Cortex of kidney (tissue), 1 donor: ENCODE measurements at places on chromosomes 5 and 9.

DNA sequence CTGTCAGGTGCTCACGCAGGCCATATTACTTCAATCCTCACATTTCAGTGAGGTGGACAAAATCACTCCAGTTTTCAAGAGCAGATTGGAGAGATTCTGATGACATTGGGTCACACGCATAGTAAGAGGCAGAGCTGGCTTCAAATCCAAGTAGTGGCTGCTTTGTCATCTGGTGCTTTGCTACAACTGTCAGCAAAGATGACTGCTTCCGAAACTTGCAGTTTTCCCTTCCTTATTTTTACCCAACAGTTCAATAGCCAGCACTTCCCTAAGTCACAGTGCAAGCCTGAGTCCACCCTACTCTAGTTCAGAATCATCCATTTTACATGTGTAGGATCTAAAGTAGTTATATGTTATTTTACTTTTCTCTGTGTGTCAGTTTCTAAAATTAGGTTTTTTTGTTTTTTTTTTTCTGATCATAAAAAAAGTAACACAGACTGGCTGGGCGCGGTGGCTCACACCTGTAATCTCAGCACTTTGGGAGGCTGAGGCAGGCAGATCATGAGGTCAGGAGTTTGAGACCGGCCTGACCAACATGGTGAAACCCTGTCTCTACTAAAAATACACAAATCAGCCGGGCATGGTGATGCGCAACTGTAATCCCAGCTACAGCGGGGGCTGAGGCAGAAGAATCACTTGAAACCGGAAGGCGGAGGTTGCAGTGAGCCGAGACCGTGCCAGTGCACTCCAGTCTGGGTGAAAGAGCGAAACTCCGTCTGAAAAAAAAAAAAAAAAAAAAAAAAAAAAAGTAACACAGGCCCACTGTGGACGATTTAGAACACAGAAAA is 49.6 kb downstream of the ANKDD1B start:
- no peak for DNase-seq

DNA sequence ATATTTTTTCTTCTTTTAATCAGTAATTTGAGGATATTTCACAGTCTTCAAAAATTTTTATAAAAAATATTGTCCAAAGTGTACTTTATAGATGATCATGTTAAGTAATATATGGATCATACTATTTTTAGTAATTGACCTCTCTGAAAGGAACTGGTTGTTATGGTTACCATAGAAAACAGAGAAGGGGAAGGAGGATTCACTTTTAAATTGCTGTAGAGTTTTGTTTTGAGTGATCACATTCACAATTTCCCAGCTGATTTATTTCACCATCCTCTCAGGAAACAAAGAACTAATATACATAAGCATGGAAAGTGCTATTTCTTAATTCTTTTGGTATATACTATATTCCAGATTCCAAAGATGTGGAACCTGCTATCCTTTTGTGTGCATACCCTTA is 56.5 kb upstream of the NREP start:
- DNase-seq, result no peak

- no peak for DNase-seq
Measured at GRCh38 chr5:122602700-122603099, 172.2 kb upstream of the SNX2 start.

- DNase-seq, result no peak
Measured at GRCh38 chr5:132297211-132297940, 3.2 kb downstream of the SLC22A4 start.

- DNase-seq, result no peak
Measured at GRCh38 chr9:13665418-13666066, 386.1 kb upstream of the MPDZ start.

DNA sequence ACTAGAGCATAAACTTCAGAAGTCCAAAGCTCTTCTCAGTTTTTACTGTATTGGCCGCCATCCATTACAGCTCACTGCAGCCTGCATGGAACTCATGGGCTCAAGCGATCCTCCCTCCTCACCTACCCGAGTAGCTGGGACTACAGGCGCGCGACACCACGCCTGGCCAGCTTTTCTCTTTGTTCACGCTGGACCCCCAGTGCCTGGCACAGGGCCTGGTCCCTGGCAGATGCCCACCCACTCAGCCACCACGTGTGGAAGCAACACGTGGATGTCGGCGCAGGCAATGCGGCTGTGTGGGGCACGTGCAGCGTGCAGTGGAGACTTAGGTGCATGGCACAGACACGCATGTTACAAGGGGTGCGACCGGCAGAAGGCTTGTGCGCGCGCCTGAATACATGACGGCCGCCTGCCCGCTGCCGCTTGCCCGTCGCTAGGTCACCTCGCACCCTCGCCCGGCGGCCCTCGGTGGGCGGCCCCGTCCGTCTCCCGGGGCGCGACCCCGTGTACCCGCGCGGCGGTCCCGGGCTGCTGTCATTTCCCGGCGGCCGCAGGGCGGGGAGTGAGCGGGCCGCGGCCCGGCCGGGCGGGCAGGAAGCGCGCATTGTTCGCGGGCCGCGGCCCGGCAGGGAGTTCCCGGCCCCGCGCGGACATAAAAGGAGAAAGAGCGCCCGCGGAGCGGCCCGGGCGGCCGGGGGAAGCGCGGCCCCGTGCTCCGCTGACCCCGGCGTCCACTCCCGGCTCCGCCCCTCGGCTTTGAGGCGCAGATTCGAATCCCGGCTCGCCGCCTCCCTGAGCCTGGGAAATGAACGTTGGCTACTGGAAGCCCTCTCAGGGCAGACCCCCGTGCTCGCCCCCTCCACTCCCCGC is 24.1 kb upstream of the PTGS1 start:
- DNase-seq, result no peak

DNA sequence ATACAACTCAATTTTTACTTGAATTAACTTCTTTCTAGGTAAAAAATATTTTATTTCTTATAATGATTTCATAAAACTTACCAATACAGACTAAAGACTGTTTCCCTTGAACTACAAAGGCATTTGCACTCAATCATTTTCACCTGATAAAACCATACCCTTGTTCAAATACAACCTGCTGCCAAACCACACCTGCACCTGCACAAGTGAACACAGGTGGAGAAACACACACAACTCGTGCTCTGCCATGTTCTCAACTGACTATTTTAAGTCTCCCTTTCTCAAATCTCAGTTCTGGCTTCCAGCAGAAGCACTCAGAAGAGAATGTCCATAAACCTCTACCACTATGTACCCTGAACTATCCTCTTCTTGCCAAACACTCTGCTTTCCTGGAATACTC is 1892.1 kb downstream of the MAT2B start:
- no peak for DNase-seq

GRCh38 chr5:65061250-65061973 is 292.7 kb downstream of the CWC27 start:
- no peak for DNase-seq

DNA sequence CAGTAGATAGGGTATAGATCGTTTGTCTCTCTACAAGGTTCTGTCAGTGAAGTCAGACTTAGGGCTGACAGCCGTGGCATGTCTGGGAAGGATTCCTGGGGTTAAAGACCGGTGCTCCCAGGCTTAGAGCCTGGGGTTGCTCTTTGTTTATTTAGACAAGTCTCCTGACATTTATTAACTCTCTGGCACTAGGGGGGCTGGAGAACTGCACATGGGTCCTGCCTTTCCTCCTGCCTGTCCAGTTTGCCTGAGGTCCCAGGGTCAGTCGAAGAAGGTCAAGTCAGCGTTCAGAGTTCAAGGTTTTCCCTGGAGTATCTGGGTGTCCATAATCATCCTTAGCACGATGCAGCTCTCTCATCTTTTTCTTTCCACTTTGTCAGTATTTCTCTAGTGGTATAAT is 5.6 kb downstream of the EGFLAM start:
- DNase-seq, result no peak

DNA sequence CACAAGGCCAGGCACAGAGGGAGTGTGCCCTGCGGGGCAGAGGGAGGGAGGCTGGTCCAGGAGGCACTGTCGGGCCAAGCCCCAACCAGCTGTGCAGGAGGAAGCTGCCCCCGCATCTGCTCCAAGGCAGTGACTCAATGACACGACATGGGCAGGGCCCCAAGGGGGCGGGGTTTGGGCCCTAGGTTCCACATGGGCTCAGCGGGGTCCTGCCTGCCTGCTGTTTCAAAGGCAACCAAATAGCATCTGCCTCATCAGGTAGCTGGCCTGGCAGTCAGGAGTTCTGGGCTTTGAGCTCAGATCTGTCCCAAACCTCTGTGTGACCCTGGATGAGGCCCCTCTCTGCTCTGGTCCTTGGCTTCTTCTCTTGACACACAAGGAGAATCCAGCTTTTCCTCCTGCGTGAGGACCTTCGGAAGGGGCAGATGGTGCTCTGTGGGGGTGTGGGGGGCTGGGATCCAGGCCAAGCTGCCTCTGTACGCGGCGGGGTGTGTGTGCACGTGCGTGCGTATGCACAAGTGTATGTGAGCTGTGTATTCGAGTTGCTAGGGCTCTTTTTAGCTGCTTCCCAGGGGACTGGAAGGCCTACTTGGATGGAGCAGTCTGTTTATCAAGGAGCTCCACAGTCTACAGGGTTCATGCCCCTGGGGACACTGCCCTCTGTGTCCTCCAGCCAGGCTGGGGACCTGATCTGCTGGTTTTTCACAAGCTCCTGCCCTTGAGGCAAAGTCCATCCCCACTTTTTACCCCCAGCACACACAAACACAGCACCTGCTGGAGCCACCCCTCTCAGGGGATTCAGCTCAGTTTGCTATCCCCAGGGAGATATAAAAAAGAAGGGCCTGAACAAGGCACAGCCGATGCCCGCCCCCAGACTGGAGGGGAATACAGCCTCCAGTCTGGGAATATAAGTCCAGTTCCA is 138.9 kb downstream of the RGS3 start:
- DNase-seq, result no peak

- no peak for DNase-seq
Measured at GRCh38 chr9:107933097-107933496, 443.5 kb upstream of the KLF4 start.

DNA sequence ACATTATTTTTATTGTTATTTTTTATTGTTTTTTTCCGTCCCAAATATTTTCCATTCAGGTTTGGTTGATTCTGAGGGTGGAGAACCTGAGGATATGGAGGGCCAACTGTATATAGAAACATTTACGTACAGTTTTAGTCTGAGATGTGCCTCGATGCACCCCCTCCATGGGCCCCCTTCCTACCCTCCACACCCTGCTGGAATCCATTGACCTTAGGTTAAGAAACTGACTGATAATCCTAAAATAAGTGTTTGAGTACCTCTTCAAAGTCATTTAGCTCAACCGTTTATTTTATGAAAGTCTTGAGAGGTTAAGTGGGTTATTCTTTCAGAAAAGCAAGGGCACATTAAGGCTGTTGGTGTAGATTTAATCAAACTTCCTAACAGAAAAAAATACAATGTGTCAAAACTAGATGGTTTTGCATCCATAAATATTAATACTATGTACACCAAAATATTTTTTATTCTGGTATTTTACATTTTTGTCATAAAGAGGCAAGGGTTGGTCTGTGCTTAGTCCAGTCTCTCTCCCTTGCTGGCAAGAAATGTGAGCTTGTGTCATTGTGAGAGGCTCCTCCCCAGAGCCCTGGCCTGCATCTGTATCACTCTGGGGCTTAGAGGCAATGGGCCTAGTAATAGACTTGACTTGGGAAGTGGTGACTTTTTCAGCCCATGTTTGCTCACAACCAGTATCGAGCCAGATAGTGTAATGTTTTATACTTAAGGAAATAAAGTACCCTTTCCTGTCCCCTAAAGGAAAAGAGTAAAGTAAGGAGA is 15.7 kb downstream of the MTRR start:
- DNase-seq, result no peak

DNA sequence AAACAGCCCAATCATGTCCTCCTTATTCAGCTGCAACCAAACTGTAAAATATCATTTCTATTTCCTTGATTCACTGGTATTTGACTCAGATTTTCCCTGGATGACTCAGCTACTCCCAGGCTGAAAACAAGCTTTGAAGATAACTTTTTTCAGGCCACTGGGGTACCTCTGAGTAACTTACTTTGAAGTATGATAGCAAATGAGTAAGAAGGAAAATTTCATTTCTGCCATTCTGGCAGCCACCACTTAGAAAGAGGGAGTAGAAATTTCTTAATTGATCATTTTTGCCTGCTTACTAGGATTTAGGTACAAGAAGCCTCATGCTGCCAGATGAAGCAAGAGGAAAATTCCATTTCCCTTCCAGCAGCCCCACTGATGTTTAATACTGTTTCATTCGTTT is 247.4 kb downstream of the PRELID2 start:
- DNase-seq, result no peak

DNA sequence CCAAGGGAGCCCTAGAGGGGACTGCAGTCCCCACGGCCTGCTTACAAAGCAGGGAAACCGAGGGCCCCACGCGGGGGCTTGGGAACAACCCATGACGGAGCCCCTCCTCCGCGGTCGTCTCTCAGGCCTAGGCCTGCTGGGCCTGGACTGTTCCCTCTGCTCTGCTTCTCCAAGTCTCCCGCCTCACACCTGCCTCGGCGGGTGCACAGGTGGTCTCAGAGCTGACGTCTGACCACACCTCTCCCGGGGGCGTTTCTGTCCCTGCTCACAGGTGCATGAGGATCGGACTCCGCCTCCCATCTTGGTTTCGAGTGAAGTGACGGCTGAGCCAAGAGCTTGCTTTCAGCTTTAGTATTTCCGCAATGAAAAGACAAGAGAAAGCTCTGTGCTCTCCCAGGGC is 72.1 kb downstream of the MRPL36 start:
- no peak for DNase-seq

GRCh38 chr5:92749943-92750342 is 831.1 kb downstream of the NR2F1-AS1 start:
- DNase-seq, result no peak

DNA sequence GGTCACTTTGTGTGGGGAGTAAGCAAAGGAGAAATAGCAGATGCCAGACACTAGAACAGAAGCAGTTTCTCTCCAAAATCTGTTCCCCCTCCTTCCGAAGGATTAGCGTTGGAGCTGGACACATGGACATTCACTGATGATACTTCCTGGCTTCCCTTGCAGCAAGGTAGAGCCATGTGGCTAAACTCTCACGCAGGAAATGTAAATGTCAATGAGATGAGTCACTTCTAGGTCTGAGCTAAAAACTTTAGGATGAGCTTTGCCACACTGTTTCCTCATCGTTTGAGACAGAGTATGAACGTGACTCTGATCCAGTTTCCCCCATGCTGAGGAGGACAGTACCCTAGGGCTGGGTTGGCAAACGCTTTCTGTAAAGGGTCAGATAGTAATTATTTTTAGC is 5.1 kb downstream of the BHMT2 start:
- no peak for DNase-seq

DNA sequence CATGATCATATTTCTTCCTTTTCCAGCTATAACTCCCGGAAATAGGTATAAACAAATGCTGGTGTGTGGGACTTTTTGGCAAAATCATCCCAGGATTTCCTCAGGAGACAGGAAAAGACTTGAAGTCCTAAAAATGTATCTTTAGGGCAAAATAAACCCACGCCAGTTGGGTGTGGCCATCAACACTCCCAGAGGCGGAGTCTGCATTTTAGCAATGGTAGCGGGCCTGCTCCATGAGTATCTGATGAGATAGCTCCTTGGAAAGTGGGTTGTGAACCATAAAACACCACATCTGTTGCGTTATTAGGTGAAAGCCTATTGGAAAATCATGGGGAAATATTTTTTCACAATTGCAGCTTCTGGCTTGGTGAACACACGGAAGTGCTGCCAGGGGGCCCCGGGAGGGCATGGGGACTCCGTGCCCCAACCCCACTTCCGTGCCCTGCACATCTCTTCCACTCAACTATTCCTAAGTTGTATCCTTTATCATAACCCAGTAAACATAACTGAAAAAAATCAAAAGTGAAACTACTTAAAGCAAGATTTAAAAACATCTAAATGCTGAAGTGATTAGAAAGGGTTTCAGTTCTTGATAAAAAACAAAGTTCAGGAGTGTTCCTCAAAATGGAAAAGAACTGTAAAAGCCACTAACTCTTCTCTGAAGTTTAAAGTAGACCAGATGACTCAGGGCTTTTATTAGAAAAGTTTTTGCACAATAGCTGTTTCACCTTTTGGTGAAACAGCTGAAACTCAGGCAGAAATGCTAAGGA is 111.2 kb downstream of the LRRC70 start:
- DNase-seq, result no peak
